ENCODE measurements at places on chromosomes 5 and 9.

- DNase-seq, result no peak
Observed at GRCh38 chr9:86639899-86640379, 285.7 kb upstream of the TUT7 start.

GRCh38 chr9:27784847-27785713 is 211.8 kb upstream of the C9orf72 start:
- DNase-seq, result no peak

DNA sequence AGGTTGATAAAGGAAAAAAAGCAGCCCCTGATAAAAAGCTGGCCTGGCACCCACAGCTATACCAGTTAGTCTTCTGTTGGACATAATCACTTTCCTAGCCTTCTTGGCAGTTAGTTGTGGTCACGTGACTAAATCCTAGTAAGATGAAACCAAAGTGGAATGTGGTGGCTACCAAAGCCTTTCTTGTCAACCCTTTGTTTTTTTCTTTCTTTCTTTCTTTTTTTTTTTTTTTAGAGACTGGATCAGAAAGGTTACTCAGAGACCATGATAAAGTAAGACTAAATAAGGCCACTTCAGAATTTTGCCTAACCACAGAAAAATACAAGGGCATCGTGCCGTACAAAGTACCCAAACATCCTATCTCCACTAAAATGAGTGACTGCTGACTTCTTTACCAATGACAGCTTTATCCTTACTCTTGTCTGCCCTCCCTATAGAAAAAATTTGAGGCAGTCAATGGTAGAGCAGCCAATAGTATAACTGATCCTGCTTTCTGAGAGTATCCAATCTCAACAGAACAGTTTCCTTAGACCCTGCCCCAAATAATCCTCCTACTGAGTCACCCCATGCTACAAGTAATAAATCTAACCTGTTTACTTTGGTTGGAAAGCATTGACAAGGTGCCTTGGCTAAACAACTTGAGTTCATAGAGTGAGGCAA is 14.2 kb upstream of the KIF27 start:
- no peak for DNase-seq

DNA sequence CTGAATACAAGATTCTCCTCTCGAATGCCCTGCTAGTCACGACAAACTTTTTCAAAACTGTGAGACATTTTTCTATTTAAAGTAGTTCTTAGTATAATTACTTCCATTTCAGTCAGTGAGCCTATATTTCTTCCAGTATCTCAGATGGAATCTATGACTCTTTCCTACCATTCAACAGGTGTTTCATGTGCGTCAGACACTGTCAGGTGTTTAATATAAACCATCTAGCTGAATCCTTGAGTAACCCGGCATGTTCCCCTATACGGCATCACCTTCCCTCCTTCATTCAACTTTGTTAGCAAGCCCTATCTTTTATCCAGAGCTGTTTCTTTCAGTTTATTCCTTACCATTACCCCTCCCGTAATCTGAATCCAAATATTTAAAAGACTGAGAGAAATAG is 418.8 kb downstream of the RAB3C start:
- no peak for DNase-seq

- DNase-seq, result no peak
Observed at GRCh38 chr5:177494346-177495195, 2.8 kb downstream of the PDLIM7 start.

DNA sequence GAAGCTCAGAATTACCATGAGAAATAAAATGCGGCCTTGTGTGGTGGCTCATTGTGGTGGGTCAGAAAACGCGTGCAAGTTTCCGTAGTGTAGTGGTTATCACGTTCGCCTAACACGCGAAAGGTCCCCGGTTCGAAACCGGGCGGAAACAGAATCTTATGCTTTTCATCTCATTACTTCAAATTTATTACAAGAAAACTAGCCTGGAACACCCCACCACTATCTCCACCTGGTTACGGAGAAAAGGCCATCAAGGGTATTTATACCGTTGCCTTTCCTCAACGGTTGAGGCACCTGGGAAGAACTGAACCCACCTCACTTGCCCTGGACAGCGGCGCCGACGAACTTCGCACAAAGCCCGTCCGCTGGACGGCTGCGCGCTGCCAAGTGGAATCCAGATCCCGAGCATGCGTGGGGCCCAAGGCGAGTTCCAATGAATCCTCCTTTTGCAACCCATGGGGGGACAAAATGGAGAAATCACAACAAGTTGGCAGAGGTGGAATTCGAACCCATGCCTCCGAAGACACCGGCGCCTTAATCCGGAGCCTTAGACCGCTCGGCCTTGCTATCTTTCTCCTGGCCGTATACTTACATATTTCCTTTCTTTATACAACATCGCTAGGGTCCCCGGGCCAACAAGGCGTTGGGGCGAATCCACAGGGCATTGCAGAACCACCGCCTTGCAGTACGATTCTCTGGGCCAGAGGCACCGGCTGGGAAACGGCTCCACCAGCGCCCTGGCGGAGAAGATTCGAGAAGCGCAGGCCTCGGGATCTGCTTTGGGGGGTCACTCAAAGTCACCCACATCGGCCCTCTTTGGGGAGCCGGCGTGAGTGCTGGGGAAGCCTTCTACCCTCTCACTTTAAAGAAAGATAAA is 16.9 kb downstream of the OR2V2 start:
- DNase-seq, result no peak

DNA sequence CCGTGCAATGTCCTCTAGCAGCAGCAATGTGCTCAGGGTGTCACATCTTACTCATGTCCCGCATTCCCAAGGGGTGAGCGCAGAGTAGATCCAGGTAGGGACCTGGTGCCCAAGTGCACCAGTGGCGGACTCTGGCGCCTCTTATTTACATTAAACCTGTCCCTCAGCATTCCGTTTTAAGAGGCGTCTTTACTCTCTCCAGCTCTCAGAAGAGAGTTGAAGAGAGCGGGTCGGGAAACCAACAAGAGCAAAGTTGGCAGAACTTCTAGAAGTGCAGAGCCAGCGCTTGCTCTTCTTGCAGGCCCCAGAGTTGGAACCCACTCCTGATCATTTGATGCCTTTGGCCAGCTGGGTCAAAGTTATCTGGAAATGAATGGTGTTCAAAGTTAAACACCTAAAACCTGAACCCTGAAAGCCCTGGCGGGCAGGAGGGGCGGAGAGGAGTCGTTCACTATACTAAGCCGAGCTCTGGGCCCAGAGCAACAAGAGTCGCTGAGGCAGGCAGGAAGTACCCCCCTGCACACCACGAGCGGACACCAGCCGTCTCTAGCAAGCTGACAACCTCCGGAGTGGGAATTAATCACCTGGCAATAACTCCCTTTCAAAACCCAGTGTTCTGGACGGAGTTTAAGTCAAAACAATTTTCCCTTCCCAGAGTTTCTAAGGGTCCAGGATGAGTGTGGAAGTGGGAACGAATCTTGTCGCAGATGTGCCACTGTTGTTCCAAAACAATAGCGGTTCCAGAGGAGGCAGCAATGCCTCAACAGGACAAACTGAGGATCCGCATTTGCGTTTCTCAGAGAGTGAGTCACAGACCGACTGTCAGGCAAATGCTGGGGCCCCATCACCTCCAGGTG is 122.8 kb downstream of the TMEM161B start:
- no peak for DNase-seq

- DNase-seq, result no peak
Observed at GRCh38 chr9:20940447-20941173, 90.8 kb downstream of the HACD4 start.

DNA sequence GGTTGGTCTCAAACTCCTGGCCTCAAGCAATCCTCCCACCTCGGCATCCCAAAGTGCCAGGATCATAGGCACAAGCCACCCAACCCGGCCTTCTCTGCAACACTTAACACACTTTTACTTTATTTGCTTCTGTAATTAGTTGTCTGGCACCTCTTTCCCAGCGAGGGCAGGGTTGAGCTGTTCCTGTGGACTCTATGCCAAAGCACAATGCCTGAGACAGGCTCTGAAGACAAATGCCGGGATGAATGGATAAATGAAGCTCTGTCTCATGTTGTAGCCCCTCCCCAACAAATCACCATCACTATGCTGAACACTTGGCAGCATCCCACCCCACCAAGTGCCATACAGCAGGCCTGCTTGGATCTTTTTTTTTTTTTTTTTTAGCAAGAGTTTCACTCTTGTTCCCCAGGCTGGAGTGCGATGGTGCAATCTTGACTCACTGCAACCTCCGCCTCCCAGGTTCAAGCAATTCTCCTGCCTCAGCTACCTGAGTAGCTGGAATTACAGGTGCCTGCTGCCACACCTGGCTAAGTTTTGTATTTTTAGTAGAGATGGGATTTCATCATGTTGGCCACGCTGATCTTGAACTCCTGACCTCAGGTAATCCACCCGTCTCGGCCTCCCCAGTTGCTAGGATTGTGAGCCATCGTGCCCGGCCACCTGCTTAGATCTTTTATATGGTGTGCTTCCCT is 21.3 kb downstream of the GPX3 start:
- DNase-seq, result no peak

GRCh38 chr5:39447059-39447458 is 22.3 kb upstream of the DAB2 start:
- no peak for DNase-seq

- no peak for DNase-seq
Observed at GRCh38 chr5:101393795-101394450, 490.8 kb upstream of the ST8SIA4 start.

GRCh38 chr9:35162605-35163315 is 951 bp downstream of the UNC13B start:
- DNase-seq, result no peak

- DNase-seq, result no peak
Observed at GRCh38 chr5:94157704-94158539, 416.5 kb upstream of the POU5F2 start.

DNA sequence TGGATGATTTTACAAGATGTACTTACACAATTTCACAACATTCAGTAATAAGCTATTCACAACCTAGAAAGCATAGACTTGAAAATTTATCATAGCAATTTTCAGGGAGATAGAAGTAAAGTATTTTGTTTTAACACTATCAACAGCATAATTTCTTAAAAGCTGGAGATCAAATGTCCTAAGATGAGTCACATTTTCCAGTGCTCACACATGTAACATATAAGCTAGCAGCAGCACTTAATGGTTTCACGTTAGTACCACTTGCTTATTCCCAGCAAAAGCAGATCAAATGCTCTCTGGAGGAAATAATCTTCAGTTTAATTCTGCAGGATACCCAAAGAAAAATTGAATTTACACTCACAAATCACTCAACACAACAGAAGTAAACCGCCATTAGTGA is 6.5 kb downstream of the OR13C8 start:
- DNase-seq, result no peak

- no peak for DNase-seq
Observed at GRCh38 chr9:78664370-78664769, 367.4 kb downstream of the PSAT1 start.

- no peak for DNase-seq
Observed at GRCh38 chr5:122220511-122220910, 91.2 kb downstream of the ZNF474 start.

DNA sequence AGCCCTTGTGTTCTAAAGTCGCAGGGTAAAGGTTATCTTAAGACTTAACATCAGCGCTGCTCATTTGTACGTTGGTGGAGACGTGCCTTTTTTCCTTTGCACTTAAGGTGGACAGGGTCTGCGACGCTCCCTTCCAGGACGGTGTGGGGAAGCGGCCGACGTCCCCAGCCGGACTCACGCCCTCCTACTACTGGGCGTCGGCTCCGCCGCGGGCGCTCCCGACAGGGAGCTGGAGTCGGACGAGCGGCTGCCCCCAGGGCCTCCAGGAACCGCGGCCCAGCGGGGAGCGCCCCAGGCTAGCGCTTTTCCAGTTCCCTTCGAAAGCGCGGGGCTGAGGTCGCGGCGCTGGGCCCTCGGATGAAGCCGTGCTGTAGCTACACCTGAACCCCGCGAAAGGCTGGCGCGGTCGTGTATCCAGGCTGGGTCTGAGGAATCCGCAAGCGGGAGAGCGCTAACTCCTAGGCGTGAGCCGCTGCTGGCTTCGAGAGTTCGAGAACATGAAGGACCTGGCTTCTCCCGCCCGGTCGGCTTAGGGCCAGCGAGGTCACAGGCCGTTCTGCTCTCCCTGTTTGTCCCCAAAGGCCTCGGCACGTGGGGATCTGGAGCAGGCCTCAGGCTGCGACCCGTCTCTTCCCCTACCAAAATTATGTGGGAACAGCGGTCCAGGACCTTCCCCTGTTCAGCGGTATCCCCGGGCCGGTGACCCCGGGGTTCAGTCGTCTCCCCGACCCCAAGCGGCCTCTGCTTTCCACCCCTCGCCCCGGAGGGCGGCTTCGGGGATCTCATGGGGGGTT is 3.8 kb upstream of the DMRT3 start:
- DNase-seq, result no peak

DNA sequence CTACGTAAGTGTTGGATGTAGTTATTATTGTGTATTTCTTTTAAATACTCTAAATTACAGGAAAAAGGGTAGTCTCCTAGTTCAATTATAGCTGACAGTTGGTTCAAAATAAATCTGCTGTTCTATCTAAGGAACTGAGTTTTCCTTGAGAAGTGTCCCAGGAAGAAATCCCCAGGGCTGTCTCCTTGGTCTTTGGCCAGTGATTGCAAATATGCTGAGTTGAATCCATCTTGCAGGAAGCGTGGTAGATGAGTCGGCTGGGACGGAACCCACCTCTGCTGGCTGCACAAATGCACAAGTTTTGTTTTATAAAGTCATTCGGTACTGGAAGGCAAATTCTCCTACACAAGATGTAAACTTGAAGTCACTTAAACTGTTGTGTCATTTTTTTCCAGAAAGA is 30.2 kb upstream of the HOMER1 start:
- no peak for DNase-seq

DNA sequence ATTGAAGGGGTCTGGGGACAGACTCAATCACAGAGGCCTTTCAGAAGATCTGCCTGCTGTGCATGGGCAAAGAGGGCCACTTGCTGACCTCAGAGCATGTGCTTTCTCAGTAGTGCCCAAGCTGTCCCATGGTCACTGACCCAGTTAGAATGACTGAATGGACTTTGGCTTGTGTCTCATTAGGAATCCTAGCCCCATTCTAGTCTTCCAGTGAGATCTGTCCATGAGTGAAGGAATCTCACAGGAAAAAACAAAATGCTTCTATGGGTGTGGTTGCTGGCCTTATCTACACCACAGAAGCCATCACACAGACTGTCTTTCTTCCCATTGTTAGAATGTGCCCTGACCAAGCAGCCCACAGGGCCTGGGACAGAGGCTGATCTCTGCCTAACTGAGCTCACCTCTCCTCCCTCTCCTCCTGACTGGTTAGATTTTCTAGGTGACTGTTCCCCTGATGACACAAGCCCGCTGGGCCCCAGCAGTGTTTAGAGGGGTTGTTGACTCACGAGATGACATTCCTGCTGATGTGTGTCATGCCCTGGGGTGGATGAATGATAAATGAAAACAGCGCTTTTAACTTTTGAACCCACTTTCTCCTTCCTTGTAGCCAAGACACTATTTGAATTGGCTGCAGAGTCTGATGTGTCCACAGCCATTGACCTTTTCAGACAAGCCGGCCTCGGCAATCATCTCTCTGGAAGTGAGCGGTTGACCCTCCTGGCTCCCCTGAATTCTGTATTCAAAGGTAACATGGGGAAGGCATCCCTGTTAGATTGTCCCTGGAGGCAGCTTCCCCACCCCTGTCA is 24.8 kb downstream of the TGFBI start:
- DNase-seq, result no peak
